ENCODE measurements at places on chromosomes 6 and 20.

- no peak for DNase-seq
Measured at GRCh38 chr6:5497896-5498578, 236.7 kb downstream of the FARS2 start.

GRCh38 chr6:163381118-163381756 lies 33.3 kb upstream of the QKI start:
- no peak for DNase-seq

GRCh38 chr6:132354517-132355167 lies 46.6 kb downstream of the MOXD1 start:
- DNase-seq = no peak

- DNase-seq = no peak
Measured at GRCh38 chr20:41234041-41234440, 83.5 kb downstream of the ZHX3 start.

- DNase-seq = no peak
Measured at GRCh38 chr6:13195803-13196202, 132.5 kb downstream of the TBC1D7 start.

DNA sequence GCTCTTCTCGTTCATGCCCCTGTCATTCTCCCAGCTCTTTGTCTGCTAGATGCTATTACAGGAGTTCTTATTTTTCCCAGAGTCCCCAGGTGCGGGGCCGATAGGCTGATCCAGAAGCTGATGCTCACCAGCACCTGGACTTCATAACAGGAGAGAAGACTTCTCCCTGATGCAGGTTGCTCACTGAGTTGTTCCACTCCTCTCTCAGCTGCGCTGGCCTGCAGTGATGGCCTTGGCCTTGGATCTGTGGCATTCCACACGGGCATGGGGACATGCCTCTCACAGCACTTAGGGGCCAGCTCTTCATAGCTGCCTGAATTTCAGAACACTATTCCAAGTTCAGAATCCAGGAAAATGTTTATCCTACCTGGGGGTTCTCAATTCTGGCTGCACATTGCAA lies 7.1 kb upstream of the TXNDC5 start:
- DNase-seq = no peak

DNA sequence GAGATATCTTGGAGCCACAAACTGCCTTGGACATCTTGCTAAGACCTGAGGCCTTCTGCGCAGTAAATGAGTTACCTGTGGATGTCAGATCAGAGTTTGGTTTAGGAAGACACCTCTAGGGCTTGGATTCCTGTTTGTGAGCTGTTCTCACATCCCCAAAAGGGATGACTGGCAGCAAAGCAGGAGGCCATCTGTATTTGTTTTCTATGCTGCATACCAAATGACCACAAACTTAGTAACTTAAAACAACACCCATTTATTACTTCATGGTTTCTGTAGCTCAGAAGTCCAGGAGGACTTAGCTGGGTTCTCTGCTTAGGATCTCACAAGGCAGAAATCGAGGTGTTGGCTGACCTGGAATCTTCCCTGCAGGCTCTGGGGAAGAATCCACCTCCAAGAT lies 116.7 kb downstream of the UNC5CL start:
- no peak for DNase-seq

GRCh38 chr6:77474286-77474956 lies 11.1 kb upstream of the HTR1B start:
- DNase-seq = no peak

DNA sequence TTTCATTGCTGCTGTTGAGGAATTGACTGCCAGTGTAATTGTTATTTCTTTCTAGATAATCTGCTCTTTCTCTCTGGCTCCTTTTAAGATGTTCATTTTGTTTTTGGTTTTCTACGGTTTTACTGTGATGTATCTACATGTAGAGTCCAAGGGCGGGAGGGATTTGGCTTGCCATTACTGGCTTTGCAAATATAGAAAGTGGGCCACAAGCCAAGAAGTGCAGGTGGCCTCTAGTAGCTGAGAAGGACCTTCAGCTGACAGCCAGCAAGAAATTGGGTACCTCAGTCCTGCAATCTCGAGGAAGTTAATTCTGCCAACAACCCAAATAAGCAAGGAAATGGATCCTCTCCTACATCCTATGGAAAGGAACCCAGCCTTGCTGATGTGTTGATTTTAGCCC lies 42.8 kb upstream of the GLP1R start:
- DNase-seq = no peak

GRCh38 chr20:11675920-11676629 lies 241.6 kb upstream of the BTBD3 start:
- no peak for DNase-seq

- DNase-seq = no peak
Measured at GRCh38 chr6:155830531-155830930, 374.9 kb upstream of the NOX3 start.

GRCh38 chr6:154782193-154782592 lies 49.0 kb downstream of the SCAF8 start:
- DNase-seq = no peak

DNA sequence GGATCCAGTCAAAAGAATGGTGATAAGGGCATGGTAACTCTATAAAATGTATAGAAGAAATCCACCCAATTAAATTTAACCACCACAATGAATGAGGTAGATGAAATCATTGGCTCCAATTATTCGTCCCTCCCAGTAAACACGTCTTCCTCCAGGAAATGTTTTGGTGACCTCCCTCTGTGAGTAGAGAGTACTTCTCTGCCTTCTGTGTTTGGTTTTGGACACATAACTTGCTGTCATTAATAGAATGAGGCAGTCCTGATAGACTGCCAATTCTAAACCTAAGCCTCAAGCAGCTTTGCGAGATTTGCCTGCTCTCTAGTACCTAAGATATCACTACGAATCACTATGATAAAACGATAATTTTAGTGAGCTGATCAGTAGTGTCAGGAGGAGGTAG lies 632.8 kb downstream of the HDGFL1 start:
- no peak for DNase-seq

Measured in DMS 273 treated with DMSO at 0.1 percent for 48 hours (cell line).